ENCODE measurements at places on chromosomes 16 and 17. TPM values are rescaled to one million over a fixed set of nuclear protein-coding genes. Genes with fewer than 3 reads are reported as not detected.

- no peak for DNase-seq
Observed at GRCh38 chr17:17874478-17874877, 37.7 kb upstream of the SREBF1 start.

- DNase-seq = no peak
Observed at GRCh38 chr17:81398176-81398831, 3.0 kb downstream of the BAHCC1 start.

DNA sequence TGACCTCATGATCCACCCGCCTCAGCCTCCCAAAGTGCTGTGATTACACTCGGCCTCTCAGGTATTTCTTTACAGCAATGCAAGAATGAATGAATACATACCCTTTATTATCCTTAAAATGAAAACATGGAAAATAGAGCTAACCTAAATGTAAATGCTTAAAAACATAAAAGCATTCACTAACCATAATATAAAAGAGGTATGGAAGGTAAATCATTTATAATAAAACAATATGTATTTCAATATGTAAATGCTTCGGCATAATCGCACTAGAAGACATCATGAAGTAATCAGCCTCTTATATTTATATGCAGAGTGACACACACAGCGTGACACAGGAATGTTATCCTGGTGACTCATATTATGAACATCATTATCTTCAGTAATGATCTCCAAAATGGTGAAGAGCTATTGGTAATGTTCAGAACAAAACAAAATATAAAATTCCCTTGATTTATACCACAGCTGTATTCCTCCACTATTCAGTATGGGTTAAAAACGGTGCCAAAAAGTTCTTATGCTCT lies 53.9 kb downstream of the AIPL1 start:
- DNase-seq = no peak

Gene FADS6
- polyA plus RNA-seq = 0.25 TPM

Gene NTN1
- 3.3 TPM for polyA plus RNA-seq

Gene TNP2
- polyA plus RNA-seq = not detected

All from renal cortex interstitium (tissue), 15 donors.